T1000 (cell line): ENCODE measurements at places on chromosomes 12 and 14.

DNA sequence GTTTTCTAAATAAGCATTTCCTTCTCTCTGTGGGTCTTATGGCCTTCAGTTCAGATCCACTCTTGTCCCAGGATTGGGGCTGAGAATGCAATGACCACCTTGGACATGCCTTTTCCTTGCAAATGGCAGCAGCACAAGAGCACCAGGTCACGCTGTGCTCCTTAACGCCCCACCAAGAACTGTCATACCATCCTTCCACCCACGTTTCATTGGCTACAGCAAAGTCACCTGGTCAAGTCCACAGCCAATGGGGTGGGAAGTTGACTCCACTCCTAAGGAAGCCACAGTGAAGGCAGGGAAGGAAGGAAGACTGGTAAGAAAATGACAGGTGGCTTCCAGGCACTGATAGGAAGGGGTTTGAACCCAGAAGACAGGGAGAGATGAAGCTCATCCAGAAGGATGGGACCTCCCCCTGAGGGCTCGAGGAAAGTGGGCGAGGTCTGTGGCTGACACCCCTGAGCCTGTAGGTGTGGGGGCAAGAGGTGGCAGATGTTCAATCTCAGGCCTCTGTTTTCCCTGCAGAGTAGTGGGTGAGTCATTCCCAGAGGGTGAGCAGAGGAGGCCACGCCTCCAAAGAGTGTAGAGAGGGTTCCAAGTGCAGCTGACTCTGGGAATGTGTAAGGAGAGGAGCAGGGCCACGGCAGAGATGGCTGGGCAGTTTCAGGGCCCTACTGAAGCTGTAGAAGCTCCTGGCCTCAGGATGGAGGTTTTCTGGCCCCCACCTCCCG, 113.5 kb upstream of the VRK1 start:
- no peak for DNase-seq

GRCh38 chr12:51630256-51630880, 39.3 kb downstream of the SCN8A start:
- no peak for DNase-seq

GRCh38 chr14:54688229-54688628, 121.3 kb downstream of the SAMD4A start:
- DNase-seq = no peak

DNA sequence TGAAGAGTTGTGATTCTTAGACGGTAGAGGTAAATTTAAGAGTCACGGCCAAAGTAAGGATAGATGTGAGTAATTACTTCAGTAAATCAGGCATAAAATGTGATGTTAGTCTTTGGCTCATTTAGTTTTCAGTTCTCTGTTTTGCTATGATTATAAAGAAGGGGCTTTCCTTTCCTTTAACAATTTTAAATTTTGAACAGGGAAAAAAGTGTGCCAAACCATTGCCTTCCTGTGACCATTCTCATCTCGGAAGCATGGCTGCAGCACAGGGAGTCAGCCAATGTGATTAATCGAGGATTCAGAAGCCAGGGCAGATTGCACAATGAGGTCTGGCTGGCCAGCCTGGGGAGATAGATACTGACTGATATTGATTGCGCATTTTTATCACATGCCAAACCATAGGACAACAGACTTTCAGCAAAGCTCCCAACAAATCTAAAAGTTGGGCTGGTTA, 480.2 kb upstream of the PRICKLE1 start:
- no peak for DNase-seq

DNA sequence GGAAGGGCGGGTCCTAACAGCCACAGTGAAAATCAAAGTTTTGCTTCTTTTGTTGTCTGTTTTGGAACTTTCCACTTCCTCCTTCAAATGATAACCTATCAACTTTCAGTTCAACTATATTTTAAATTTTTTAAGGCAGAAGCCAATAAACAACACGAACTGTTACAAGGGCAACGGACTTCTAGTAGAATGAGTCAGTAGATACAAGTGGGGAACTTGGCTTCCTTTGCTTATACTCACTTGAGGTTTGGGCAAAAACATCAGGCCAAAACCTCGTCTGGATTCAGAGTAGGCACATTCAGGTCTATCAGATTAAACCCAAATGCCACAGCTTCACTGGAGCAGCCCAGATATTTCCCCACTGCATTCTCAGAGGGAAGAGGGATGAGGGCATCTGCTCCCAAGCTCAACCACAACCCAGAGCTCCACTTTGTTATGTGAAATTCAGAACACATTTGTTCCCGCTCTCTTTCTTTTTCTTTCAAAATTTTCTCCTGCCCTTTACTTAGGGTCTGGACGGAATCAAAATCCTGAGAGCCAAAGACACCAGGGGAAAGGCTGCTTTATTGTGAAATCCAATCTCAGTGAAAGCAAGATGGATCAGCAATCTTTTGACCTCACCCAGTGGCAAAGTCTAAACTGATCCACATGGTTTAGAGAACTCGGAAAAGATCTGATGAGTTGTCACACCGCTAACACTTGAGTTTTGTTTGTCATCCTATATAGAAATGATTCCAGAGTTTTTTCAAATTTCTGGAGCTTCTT, 152.5 kb upstream of the BTG1 start:
- no peak for DNase-seq

GRCh38 chr12:5076761-5077160, 33.1 kb downstream of the KCNA5 start:
- DNase-seq = no peak

GRCh38 chr12:120887253-120888043, 16.7 kb downstream of the SPPL3 start:
- DNase-seq = no peak

- no peak for DNase-seq
Measured at GRCh38 chr12:96883571-96883970, 23.5 kb upstream of the NEDD1 start.

DNA sequence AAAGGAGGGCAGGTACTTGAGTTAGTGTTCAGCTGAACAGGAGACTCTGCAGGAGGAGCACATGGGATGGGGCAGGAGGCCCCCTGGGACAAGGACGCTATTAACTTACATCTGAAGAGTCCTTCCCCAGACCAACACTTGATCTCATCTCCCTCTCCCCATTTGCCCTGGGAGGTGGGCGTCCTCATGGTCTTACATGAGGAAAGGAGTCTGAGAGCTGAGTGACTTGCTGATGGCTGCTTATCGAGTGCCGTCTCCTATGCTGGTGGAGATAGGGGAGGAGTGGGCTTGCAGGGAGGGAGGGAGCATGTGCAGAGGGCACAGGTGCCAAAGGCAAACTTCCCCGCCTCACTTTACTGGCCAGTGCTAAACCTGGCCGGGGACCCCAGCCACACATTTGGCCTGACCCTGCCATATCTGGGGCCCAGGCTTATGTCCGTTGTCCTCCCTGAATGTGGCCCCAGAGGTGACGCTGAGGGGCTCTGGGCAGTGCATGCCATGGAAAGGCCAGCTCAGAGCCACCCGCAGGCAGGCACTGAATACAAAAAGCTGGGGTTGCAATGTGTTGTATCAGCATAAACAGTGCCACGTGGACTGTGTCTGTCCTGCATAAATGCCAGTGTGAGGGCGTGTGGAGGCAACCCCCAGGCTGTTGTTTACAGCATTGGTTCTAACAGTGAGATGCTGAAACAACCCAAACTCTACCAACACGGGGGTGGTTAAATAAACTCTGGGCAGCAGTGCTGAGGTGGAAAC, 29.4 kb downstream of the FAIM2 start:
- no peak for DNase-seq

- DNase-seq = no peak
Measured at GRCh38 chr12:68435816-68436215, 103.7 kb upstream of the MDM1 start.

GRCh38 chr12:126093908-126094307, 1028.7 kb downstream of the AACS start:
- DNase-seq = no peak

- no peak for DNase-seq
Measured at GRCh38 chr14:75563931-75564330, 14.5 kb upstream of the FLVCR2 start.

DNA sequence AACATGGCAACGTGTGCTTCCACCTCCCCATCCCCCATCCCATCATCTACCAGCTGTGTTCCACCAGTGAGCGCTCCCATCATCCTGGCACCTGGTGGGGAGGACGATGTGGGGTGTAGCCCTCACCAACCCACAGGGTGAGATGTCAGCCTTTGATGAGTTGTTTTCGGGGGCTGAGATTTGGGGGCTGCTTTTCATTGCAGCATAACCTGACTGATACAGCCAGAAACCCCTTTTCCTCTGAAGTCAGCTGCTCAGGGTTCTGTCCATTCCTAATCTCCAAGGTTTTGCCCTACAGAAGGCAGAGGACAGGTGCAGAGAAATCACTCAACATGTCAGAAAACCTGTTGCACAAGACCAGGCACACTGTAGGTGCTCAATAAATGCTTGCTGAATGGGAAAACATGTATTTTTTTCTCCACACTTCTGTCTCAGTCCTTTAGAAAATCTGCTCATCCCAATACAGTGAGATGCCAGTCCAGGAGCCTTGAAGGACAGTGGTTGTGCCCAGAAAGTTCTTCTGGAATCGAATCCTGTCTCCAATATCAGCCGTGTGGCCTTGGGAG, 239.8 kb downstream of the RBM19 start:
- DNase-seq = no peak

DNA sequence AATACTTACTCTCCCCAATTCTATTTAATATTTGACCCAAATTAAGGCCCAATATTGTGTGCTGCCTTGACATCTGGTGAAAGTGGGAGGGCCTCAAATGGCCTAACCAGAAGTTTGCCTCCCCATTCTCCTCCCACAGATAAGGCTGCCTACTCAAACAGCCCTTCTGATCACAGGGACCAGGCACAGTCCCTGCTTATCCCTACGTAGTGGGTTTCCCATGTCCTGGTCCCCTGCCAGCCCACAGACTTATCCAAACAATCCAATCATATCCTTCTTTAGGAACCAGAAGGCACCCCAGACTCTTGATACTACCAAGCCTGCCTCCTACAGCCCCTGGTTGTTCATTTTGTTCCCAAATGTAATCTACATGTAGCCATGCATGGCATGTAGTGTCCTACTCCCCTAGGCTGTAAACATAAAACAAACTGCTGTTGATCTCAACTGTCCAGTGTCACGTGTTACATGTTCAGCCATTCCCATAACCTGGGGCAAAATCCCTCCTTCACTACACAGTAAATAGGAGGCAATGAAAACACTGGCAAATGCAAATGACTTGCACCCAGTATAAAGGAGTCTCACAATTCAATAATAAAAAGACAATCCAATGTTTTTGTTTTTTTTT, 49.3 kb downstream of the EEA1 start:
- no peak for DNase-seq

GRCh38 chr12:3087758-3088650, 10.8 kb downstream of the TSPAN9 start:
- no peak for DNase-seq

GRCh38 chr12:117679776-117680175, 289.0 kb downstream of the KSR2 start:
- DNase-seq = no peak

DNA sequence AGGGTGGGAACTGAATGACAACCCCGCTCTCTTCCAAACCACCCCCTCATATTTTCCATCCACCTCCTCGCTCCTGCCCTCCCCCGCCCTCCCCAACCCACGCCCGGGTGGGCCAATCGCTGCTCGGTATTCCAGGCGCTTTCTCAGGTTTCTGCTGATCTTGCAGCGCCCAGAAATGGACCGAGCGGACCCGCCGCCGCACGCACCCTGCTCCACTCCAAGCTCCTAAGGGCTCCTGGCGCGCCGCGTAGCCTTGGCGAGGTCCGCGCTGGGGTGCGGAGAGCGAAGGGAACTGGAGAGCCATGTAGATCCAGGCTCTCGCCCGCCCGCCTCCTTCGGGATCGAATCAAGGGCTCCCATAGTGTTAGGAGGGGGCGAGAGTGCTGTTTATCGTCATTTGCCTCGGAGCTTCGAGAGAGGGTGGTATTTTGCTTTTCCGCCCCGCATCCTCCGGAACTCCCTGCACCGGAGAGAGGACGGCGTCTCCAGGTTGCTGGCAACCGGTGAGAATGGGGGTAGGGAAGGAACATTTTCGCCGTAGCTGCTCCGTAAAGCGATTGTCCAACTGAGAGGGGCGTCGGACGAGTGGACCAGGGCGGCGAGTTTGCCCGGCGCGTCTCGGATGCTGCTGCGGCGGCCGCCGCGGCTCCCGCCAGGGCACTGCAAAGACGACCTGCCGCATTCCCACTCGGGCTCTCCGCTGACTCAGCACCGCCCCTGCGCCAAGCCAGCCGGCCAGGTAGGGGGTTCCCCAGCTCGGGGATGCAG, at the start of gene KCNA1:
Gene KCNA1 (plus strand): TSS at position 172 of the 768 bp plus-strand sequence. CDS start 1,474 bp downstream, outside the sequence.
- no peak for DNase-seq

GRCh38 chr14:77531071-77531470, 32.5 kb upstream of the ISM2 start:
- DNase-seq = no peak

DNA sequence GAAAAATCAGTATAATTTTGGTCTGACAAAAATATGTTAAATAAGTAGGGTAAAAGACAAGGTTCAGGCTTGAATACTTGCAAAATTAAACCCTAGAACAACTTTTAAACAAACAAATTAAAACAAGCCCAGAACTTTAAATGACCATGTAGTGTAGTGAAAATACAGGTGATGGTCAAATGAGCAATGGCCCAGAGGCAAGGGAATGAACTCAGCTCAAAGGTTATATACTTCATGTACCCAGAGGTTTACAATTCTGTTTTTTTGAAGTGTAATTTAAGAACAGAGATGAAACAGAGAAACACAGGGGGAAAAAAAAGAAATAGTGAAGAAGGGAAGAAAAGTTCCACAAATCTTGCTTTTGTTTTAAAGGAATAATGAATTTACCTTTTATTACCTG, 949.2 kb downstream of the TRHDE start:
- no peak for DNase-seq

GRCh38 chr12:95385246-95386035, 88.5 kb upstream of the METAP2 start:
- no peak for DNase-seq

DNA sequence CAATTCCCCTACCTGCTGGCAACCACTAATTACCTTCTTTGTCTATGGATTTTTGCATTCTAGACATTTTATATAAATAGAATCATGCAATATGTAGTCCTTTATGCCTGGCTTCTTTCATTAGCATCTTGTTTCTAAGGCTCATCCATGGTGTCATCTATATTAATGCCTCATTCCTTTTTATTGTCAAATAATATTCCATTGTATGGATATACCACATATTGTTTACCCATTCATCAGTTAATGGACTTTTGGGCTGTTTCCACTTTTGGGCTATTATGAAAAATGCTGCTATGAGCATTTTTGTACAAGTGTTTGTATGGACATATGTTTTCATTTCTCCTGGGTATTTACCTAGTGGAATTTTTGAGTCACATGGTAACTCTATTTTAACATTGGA, 18.0 kb downstream of the CYP46A1 start:
- no peak for DNase-seq

- no peak for DNase-seq
Measured at GRCh38 chr14:77142005-77142800, 612 bp upstream of the ZDHHC22 start.

- DNase-seq = peak; percentile 35
Measured at GRCh38 chr12:16939871-16940306, 333.9 kb upstream of the LMO3 start.

GRCh38 chr14:22386924-22387775, 201.9 kb downstream of the DAD1 start:
- DNase-seq = peak; percentile 58
